Stimulated activated CD4-positive, alpha-beta T cell treated with anti-CD3 and anti-CD28 coated beads, Interleukin-4, amount 100 ng/mL, for 4 hours (primary cell): ENCODE measurements at places on chromosomes 2 and 18.
A peak's percentile ranks its signal among the peaks of the same experiment; 100 is the strongest.

DNA sequence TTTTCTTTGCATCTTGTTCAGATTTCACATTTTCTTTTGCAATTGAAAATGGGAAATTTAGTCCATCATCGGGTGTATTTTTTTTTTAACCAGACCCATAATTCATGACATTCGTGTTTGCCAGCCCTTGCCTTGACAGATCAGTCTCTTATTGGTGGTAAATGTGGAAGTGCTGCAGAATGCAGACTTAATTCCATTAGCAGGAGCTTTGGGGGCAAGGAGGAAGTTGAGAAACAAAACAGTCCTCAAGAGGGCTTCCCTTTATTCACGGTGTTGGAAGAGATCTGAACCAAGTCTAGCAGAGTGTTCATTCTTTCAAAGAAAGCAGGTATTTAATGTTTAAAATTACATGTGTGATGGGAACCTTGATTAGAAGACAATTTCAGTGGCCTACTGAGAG is 16.6 kb upstream of the RPE start:
- no peak for DNase-seq

DNA sequence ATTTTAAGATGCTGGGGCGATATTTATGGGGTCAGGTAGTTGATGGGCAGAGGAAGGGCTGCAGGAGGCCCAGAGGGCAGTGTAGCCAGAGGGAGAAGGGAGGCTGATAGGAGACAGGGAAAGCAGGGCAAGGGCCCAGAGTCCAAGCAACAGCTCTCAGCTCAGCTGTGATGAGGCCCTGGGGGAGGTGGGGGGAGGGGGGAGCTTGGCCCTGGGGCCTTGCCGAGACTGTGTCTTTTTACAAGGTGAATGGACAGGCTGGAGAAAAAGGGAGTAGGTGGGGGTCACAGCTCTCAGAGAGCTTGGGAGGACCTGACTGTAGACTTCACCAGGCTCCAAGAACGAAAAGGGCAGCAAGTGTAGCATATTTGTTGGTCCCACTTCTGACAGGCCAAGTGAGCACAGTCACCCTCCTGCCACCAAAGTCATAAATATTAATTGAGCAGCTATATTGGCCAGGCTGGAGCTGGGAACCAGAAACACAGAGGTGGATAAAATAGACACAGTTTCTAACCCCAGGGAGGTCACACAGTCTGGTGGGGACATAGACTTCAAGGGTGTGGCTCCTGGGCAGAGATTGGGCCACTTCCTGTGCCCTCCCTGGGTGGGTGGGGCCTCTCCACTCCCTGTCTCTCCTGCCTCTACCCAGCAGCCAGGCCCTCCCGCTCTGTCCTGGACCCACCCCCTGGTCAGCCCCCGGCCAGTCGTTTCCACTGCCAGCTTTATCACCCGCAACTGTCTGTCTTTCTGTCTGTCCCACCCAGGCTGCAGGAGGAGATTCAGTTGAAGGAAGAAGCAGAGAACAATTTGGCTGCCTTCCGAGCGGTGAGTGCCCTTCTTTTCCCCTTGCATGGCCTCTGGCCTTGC is 1.4 kb downstream of the DES start:
- no peak for DNase-seq

GRCh38 chr18:56224669-56225561 is 413.5 kb downstream of the TXNL1 start:
- no peak for DNase-seq

- no peak for DNase-seq
Measured at GRCh38 chr18:48910972-48911545, 39.7 kb downstream of the SMAD7 start.

- DNase-seq, result no peak
Measured at GRCh38 chr2:152759290-152760072, 41.1 kb downstream of the ARL6IP6 start.

DNA sequence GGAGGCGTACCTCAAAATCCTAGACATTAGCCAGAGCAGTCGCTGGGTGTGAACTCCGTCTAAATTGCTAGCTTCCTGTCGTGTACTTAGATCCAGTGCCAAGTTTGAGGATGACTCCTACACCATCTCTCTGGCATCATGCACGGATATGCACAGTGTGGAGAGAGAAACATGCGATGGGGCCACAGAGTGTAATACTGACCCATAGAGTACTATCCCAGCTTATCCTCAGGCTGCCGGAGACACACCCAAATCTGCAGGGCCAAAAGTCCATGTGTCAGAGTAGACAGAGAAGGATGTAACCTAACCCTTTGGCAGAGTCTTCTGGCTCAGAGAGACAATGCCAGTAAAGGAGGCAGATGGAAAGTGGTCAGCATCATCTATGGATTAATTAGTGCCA is 84.2 kb downstream of the ARL4C start:
- DNase-seq, result no peak

- DNase-seq, result no peak
Measured at GRCh38 chr2:236165842-236166795, 2.1 kb downstream of the GBX2 start.

DNA sequence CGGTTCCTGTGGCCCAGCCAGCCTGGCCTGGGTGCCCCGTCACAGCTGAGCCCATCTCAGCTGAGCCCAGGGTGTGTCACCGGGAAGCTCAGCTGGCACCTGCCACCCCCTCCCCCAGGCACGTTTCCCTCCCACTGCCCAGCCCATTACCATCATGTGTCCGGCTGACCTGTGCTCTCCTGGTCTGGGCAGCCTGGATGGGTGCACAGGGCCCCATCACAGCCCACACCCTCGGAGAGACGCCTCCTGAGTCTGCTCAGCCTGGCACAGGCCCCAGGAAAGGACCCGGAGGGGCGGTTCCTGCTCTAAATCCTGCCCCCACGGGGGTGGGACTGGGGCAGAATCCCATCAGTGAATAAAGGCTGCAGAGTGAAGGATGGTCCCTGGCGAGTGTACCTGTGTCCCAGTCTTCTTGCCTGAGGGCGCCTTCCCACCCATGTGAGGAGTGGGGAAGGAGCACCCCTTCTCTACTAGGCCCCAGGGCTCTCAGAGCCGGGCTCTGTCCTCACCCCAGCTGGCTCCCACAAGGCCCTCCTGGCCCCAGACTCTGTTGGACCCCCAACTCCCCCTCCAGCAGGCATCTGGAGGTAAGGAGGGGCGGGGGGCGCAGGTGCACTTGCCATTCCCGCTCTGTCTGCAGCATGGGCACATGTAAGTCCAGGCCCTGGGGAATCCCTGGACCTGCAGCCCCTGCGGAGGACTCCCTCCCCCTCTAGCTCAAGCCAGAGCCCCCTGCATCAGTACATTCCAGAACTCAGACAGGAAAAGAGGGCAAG is 21.2 kb downstream of the GPC1 start:
- DNase-seq, result no peak

GRCh38 chr2:99480390-99480789 is 9.4 kb downstream of the REV1 start:
- no peak for DNase-seq

GRCh38 chr2:111209045-111209514 is 88.4 kb downstream of the BCL2L11 start:
- no peak for DNase-seq

DNA sequence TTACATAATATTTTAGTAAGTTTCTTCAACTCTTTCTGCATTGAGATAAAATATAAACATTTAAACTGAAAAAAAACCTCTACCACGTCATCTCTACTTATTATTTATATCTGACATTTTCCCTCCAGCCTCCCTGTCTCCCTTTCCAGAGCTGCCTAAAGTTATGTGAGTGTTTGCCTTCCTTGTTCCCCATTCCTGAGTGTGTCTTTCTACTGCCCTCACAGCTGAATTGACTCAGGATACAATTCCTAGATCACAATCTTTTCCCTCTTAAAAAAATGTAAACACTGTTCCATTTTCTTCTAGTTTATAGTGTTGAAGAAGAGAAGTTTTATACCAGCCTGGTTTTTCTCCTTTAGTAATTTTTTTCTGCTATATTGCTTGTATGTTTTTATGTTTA is 5.3 kb downstream of the TRPM8 start:
- no peak for DNase-seq

- no peak for DNase-seq
Measured at GRCh38 chr2:101467306-101467705, 7.6 kb downstream of the RFX8 start.

GRCh38 chr2:29817801-29818680 is 103.3 kb downstream of the ALK start:
- DNase-seq, result no peak

DNA sequence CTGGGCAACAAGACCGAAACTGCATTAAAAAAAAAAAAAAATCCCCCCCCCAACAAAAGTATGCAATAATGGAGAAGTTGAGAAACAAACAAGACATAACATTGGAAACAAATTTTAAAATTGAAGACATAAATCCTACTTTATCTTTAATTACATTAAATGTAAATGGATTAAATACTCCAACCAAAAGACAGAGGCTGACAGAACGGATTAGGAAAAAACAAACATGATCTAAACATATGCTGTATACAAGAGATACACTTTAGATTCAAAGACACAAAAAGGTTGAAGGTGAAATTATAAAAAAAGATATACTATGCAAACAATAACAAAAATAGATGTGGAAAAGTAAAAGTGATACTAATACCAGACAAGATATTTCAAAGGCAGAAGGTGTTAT is 350.8 kb upstream of the RGPD4 start:
- DNase-seq, result no peak

- no peak for DNase-seq
Measured at GRCh38 chr2:215614296-215614695, 178.4 kb upstream of the FN1 start.

GRCh38 chr2:33256162-33256755 is 220.2 kb upstream of the RASGRP3 start:
- no peak for DNase-seq

DNA sequence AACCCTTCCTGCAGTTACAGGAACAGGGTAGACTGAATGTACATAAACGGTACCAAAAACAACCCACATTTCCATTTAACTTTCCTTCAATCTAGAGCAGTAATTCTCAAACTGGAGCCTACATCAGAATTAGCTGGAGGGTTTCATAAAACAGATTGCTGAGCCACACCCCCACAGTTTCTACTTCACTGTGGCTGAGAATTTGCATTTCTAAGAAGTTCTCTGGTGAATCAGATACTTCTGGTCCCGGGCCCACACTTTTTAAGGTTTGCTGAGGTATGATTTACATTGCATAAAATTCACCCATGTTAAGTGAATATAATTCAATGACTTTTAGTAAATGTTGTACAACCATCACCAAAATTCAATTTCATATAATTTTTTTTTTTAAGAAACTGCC is 113.7 kb downstream of the SRBD1 start:
- no peak for DNase-seq

- DNase-seq, result no peak
Measured at GRCh38 chr2:220670511-220670910, 901.6 kb downstream of the EPHA4 start.

- no peak for DNase-seq
Measured at GRCh38 chr2:195026261-195026660, 630.8 kb upstream of the SLC39A10 start.

DNA sequence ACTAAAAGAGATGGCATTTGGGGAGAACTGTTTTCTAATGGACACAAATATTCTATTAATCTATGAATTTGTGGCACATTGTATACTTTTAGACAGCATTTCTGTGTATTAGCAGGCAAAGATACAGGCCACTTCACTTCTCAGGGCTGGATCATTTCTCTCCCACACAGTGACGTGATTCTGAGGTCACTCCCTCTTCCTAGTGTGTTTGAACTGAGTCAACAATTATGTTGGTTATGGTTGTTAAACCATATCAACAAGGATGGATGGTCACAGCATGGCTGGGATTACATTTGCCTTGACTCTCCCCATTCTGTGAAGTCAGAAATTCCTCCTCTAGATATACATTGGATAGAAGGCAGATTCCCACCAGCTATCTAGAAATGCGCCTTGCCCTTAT is 11.6 kb downstream of the NOSTRIN start:
- no peak for DNase-seq

GRCh38 chr2:182426918-182427240 is at the start of gene PDE1A:
Gene PDE1A (minus strand): TSS chr2:182427036.
- no peak for DNase-seq

DNA sequence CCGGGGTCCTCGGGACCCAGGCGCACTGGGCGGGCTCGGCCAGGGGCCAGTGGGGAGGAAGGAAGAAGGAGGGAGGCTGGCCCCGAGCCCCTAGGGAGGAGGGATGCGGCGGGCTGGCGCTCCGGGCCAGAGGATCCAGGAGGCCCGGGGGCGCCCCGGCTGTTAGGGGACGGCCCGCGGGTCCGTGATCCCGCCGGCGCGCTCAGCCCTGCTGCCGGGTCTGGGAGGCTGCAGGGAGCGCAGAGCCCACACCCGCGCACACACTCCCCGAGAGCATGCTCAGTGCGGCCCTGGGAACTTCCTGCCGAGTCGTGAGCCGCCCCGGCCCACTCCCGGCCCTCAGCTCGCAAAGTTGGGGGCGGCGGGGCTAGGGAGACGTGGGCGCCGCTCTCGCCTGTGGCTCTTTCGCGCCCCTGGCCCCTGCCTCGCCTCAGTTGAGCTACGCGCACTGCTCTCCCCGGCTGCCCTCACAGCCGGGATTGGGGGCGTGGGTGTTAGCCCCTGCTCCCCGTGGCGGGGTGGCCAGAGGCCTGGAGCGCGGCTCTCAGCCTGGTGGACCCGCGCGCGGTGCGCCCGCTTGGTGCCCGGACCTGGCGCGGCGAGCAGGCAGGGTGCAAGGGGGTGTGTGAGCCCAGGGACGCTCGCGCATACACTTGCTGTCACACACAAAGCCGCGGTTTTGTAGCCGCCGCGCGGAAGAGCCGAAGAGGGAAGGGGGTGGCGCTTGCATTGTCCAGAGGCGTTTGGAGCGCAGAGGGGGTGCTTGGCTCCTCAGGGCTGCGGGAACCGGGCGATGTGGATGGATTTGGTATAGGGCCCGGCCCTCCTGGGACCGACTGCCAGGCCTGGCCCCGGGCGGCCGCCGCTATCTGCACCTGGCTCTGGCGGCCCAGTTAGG is 132.9 kb upstream of the MGAT5 start:
- peak; percentile 75 for DNase-seq

DNA sequence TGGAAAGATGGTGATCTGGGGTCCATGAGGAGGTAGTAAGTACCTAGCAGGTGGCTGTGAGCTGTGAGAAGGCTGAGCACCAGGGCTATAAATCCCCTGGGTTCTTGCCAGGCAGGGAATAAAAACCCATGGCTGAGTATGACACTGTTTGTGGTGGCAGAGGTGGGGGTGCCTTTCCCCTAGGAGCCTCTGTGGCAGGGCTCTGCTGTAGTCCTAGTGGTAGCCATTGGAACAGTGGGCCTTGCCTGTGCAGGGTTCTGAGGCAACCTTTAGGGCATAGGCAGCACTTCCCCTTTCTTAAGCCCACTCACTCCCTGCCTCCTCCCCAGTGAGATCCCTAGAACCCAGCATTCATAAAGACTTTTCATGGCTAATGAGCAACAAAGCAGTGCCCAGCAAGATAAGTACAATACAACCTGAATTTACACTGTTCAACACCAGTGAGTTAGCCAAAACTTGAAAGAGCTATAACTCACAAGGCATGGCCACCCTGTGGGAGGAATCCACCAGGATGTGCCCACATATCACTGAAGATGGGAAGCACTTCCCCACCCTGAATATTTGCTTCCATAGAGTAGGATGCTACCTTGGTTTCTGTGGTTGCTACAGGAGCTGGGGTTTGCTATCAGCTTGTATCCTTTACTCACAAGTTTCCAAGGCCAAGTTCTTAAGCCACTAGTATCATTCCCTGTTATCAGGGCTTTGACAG is 100.9 kb upstream of the NEUROD1 start:
- DNase-seq, result no peak
